ENCODE measurements at places on chromosomes 1 and 21.

- no peak for DNase-seq
These were observed 8.8 kb upstream of the ATP13A2 start for GRCh38 chr1:17020502-17020901.

DNA sequence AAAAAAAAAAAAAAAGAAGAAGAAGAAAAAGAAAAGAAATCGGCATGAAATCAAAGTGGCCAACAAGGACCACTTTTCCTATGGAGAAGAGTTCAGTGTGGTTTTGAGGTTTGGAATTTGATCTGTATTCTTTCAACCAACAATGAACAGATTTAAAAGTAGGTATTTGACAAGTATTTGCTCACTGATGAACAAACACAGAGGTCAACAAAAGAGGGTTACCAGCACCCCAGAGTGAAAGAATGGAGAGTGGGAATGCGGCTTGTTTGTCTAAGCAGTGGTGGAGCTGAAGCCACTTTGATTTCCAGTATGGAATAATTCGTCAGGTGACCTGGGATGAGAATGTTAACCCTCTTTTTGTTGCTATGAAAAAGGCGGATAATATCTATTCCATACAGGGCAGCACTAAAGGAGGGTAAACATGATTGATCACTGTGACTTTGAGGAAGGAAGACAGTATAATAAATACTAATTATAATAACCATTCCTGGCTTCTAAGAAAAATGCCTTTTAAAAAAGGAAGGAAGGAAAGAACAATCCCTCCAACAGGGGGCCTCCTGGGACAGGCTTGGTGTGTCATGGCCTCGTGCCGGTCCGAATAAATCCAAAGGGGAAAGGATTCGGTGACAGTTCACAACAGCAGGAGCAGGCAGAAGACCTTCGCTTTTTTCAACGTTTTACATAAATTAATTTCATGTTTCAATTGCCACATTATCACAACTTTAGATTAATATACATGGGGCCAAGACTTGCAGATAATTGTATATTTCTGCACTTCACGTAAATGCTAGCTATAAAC is 37.2 kb upstream of the SIM2 start:
- no peak for DNase-seq

- no peak for DNase-seq
These were observed 12.3 kb downstream of the MAPKAPK2 start for GRCh38 chr1:206696812-206697585.

DNA sequence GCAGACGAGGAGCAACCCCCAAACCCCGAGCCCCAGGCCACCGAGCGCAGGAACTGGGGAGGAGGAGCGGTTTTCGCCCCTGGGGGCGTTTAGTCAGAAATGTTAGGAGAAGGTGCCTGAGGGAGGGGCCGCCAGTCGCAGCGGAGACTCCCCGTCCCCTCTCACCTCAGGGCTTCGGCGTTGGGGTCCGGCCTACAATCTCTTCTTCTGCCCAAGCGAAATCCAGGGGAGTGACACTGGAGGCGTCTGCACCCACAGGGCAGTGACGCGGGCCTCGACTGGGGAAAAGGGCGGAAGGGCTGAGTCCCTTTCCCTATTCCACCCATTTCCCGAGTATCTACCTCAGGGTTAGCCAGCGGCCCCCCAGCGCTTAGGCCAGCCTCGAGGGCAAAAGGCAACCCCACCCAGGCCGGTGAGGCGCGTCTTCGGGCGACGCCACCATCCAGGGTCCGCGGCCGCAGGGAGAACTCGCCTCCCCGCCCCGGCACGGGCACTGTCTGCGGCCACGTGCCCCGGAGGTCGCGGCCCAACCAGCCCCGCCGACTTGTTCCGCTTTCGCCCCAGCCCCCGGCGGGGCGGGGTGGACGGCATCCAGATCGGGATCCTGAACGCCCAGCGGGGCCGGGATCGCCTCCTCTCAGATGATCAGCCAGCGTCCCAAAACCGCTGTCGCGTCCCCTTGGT is 118.7 kb upstream of the BARHL2 start:
- DNase-seq, result no peak

GRCh38 chr1:87246436-87246835 is 82.2 kb upstream of the LMO4 start:
- DNase-seq, result no peak

All from activated CD4-positive, alpha-beta T cell treated with anti-CD3 and anti-CD28 coated beads, Interleukin-2, amount 50 U/mL, for 24 hours (primary cell).